Stimulated activated CD4-positive, alpha-beta T cell treated with anti-CD3 and anti-CD28 coated beads, Interleukin-12 subunit alpha, Interleukin-12 subunit beta, amount 100 ng/mL, for 4 hours (primary cell): ENCODE measurements at places on chromosomes 11 and 22.

GRCh38 chr22:42820045-42820763 is 36.9 kb downstream of the ARFGAP3 start:
- DNase-seq, result no peak

- no peak for DNase-seq
Measured at GRCh38 chr11:22389526-22390282, 51.5 kb downstream of the SLC17A6 start.

DNA sequence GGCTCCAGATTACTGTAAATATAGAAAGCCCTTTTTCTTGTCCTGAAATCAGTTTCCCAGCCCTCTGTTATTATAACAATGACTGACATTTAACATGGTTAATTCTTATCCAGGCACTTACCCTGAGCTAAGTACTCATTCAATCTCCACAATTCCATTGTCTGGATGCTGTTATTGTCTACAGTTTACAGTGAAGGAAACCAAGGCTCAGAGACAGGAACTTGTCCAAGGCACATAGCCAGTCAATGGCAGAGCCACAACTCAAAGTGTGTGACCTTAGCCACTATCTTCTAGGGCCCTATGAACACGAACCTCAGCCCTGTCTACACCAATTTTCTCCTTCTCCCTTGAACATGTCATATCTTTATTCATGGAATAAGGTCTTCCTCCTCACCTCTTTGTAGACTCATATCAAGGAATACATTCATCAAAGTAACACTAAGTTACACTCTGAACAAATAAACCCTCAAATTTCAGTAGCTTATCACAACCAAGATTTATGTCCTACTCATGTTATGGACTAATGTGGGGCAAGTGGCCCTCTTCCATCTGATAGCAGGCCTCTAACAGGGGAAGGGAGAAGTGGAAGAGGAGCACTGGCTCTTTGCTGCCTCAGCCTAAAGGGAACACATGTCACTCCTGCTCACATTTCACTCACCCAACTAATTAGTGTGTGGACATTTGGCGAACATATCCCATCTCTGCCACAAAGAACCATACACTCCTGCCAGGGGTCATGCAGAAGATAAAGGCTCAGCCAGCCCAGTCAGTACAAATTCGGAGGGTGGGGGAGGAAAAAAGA is 39.3 kb upstream of the APLNR start:
- DNase-seq, result no peak

GRCh38 chr11:111502611-111503010 is 9.6 kb downstream of the BTG4 start:
- no peak for DNase-seq

DNA sequence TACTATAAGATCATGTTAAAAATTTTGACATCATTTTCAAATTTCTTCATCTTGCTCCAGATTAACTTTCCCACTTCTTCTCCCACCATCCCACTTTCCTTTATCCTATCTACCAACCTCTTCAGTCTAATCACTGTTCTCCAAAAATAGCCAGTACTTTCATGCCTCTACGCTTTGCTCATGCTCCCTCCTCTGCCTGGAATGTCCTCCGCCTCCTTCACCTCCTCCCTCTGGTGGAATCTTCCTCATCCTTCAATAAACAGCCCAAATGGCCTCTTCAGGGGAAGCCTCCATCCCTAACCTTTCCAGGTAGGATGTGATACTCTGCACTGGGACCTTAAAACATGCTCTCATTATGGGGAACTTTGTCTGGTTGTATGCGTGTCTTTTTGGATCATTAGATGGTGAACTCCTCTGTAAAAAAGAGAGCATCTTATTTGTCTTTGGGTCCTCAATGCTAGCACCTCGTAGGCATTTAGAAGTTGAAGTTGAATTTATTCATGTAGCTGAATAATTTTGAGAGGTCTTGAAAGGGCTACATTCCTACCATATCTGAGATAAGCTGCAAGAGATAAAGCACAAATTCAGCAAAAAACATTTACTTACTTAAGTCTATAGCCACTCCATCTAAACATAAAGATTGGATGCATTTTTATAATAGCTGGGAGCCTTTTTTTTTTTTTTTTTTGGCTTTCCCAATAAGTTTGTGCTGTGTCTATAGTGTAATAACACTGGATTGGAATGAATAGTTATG is 8.0 kb upstream of the CSRP3 start:
- no peak for DNase-seq

DNA sequence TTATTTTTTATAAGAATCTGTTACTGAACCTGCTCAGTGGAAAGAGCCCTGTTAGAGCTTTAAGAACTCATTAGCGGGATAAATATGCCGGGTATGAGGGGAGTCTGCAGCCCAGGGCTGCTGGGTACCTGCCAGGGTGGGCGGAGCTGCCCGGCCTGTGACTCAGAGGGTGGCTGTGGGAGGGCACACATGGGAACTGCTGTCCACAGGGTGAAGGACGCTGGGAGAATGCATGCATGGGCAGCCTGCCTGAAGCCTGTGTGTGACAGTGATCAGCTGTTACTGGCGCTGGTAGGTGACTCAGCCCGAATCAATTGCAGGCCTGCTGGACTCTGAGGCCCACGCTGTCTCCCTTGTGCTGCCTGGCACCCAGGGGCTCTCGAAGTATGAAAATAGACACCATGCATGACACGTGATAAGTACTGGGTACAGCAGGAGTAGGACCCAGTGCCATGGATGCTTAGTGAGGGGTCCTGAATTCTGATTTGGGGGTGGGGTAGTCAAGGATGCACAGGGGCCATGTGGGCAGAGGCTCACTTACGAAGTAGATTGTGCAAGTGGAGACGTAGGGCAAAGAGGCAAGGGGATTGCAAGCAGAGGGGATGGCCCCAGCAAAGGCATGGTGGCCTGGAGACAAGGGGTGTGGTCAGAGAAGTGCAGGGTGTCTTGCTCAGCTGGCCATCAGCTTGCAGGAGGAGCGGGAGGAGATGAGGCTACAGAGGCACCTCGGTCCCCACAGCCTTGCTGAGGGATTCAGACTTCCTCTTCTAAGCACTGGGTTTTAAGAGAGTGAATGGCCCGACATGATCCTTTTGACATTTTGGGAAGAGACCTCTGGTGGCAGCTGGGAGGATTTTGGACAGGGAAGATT is 36.5 kb downstream of the GRIK4 start:
- DNase-seq, result no peak

GRCh38 chr11:70700871-70701270 is 302.5 kb downstream of the CTTN start:
- DNase-seq, result no peak

GRCh38 chr11:128420265-128420664 is 167.1 kb downstream of the ETS1 start:
- DNase-seq, result no peak

- no peak for DNase-seq
Measured at GRCh38 chr11:40219401-40219800, 1240.1 kb downstream of the LRRC4C start.

GRCh38 chr22:25030636-25031035 is 78.1 kb downstream of the KIAA1671 start:
- DNase-seq, result no peak

DNA sequence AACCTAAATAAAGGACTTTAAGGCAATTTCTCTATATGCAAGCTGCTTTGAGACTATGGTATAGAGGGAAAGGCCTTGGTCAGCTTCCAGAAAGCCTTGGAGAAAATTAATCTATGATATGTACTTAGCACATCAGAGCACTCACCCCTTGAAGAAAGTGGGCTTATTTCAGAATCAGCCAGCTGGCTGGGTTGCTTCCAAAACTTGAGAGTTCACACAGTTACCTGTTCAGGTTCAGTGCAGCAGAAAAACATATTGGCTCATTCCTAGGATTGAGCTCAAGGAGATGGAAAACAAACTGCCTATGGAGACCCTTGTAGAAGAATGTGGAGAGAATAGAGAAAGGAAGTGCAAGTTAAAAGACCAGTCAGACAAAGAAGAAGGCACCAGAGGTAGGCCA is 22.7 kb downstream of the CCDC81 start:
- no peak for DNase-seq

DNA sequence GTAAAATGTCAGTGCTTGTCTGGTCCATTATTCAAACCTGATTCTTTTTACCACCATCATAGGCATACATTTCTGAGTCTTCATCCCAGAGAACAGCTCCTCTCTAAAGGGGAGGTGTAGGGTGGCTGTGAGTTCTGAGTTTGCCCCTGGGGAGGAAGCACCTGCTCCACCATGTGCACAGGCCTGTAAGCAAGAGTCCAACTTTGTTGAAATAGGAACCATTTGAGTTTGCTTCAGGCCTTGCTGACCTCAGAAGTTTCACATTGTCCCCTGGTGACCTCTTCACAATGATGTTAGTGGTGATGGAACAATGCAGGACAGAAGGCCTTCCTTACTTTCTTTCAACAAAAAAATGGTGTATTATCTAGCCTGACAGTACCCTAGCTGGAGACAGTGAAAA is 54.6 kb upstream of the TOP3B start:
- no peak for DNase-seq

- DNase-seq, result no peak
Measured at GRCh38 chr11:35511666-35512065, 13.8 kb downstream of the PAMR1 start.

- DNase-seq, result no peak
Measured at GRCh38 chr11:118223992-118224391, 819 bp downstream of the JAML start.

DNA sequence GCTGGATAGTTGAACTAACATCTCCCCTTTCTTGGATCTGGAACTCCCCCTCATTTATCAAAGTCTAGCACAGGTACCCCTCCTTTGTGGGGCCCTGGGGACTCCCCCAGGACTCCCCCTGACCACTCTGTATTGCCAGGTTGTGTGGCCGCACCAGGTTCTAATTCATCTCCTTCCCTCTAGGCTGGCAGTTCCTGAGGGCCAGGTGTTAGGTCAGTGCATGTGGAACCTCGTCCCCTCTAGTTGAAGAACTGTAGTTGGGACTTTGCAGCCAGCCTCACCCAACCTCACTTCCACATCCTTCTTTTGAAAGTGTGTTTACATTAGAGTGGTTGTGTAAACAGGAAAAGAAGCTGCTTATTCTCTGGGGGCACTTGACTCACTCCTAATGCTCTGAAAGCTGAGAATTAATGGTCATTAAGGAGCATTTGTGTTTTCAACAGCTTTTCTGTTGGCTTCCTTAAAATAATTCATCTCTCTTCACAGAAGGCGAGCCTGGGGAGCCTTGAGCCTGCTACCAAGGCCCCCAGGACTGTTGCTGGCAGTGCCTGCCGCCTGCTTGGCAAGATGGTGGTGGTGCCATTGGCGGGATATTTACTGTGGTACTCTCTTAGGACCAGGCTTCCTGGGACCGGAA is 11.8 kb downstream of the UPB1 start:
- no peak for DNase-seq

GRCh38 chr11:69443968-69444364 is 37.5 kb upstream of the LINC01488 start:
- no peak for DNase-seq

DNA sequence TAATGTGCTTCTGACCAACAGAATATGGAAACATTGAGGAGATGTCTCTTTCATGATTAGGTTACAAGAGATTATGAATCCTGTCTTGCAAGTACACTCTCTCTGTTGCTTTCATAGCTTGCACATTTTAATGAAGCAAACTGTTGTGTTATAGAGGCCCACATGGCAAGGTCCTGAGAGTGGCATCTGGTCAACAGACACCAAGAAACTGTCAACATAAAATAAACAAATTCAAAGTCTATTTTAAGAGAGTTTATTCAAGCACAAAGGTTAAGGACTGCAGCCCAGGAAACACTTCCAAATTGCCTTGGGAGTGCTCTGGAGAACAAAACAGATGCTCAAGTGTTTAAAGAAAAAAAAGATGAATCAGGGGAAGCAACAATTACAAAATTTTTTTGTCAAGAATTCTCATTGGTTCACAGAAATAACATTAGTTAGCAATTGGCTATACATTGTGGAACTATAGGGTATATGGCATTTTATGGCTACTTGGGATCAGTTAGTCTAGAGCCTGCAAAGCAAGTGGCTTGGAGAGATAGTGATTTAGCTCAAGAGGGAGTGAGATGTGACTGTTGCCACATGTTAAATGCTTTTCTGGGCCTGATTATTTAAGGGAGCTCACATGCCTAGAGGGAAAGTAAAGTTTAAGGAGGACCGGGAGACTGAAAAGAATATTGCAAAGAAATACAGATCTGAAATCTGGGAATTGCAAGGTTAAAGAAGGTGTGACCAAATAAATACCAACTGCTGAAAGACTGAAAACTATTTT is 54.6 kb downstream of the CTSC start:
- no peak for DNase-seq

GRCh38 chr11:2649848-2650247 is 49.9 kb downstream of the KCNQ1OT1 start:
- DNase-seq, result no peak

- DNase-seq, result no peak
Measured at GRCh38 chr22:27477171-27477570, 324.4 kb downstream of the MN1 start.

DNA sequence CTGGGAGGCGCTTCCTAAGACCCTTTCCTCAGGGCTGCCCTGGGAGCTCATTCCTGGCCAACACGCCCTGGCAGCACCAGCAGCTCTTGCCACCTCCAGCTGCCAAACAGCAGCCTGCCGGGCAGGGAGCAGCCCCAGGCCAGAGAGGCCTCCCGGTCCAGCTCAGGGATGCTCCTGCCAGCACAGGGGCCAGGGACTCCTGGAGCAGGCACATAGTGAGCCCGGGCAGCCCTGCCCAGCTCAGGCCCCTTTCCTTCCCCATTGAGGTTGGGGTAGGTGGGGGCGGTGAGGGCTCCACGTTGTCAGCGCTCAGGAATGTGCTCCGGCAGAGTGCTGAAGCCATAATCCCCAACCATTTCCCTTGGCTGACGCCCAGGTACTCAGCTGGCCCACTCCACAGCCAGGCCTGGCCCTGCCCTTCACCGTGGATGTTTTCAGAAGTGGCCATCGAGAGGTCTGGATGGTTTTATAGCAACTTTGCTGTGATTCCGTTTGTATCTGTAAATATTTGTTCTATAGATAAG is 7.6 kb downstream of the SLC39A13 start:
- DNase-seq, result no peak

GRCh38 chr11:44305470-44306051 is 4.4 kb downstream of the ALX4 start:
- peak; percentile 15 for DNase-seq

DNA sequence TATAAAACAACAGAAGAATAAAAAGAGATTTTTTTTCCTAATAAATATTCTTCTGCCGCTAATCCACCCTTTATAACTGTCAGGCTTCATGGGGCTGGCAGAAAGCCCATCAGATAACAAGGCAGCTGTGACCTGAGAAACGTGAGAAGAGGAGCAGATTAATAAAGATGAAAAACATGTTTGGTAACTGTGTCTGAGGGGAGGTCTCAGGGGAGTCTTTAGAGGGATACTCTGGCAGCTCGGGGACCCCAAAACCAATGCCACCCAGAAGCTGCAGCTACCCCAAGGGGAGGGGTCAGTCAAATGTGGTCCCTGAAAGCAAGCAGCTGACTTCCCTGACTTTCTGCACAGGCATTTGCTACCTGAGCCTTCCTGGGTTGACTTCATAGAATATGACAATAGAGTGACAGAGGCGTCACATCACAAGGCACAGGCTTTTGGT is 48.4 kb upstream of the POU2AF1 start:
- no peak for DNase-seq

- DNase-seq, result no peak
Measured at GRCh38 chr11:72672597-72673238, 1.5 kb downstream of the PDE2A start.

GRCh38 chr11:85685820-85686459 is at the start of gene CCDC89:
Gene CCDC89, minus strand, starts transcription at chr11:85686195. Its CDS starts 65 bp downstream, at chr11:85686130.
- no peak for DNase-seq
